Erythroblast (primary cell): ENCODE measurements at places on chromosomes 1 and 21.
A peak's percentile ranks its signal among the peaks of the same experiment; 100 is the strongest.

DNA sequence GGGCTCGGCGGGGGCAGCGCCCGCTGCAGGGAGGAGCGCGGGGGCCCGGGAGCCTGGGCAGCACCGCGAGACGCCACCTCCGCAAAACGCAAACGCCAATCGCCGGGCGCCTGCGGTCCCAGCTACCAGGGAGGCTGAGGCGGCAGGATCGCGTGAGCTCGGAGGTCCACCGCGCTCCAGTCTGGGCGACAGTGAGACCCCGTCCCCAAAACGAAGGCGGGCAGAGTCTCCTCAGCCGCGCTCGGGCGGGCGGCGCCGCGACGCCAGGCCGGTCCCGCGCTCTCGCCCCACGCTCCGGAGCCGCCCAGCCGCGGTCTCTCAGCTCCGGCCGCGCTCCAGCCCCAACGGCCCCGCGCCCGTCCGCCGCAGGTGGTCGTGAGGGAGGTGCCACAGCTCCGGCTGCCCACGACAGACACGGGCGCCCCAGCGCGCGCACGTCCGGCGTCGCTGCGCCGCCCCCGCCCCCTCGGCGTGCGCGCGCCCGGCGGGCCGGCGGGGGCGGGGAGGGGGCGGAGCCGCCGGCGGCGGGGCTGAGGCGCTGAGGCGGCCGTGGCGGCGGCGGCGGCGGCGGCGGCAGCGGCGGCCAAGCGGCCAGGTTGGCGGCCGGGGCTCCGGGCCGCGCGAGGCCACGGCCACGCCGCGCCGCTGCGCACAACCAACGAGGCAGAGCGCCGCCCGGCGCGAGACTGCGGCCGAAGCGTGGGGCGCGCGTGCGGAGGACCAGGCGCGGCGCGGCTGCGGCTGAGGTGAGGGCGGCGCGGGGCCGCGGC, at the start of gene ADARB1:
TSS of gene ADARB1 (plus strand) at position 533 of the 770 bp plus-strand sequence. CDS start 97,077 bp downstream, outside the sequence.
- DNase-seq = peak; percentile 87

DNA sequence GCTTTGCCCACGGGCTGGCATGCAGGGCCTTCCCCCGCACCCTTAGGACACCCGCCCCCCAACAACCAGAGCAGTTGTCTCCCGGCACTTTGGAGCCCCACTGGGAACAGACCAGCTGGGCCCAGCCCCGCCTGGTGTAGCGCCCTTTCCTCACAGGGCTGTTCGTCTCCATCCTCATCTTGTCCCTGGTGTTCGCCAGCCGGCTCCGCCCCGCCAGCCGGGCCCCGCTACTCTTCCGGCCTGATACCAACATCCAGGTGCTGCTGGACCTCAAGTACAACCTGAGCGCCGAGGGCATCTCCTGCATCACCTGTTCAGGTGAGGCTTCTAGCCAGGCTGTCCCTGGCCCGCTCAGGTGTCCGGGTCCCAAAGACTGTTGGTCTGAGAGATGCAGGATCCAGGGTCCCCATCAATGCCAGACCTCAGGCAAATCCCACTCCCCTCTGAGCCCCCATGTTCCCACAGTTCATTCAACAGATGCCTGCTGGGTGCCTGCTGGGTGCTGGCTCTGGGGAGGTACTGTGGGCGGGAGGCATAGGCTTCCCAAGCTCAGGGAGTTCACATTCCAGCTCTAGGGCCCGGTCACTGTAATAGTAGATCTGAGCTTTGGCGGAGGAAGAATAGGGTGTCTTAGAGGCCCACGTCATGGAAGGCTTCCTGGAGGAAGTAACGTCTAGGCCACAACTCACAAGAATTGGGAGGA, 41.7 kb downstream of the DISP3 start:
- DNase-seq = no peak

GRCh38 chr1:160874935-160875334, 10.0 kb downstream of the ITLN1 start:
- no peak for DNase-seq

DNA sequence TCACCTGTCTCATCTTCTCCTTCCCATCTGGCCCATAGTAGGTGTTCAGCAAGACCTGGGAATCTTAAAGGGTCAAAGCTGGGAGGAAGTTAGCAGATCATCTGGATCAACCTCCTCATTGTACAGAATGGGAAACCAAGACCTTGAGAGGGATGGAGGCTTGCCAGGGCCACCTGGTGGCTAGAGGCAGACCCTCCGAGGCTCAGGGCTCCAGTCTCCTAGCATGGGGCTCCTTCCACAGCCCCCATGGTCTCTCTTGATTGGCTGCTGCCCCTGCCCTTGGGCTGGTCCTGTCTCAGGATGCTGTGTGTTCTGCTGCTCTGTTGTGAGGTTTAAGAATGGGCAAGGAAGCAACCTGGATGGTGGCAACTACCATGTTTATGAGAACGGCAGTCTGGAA, 68.7 kb upstream of the CNTN2 start:
- DNase-seq = no peak

DNA sequence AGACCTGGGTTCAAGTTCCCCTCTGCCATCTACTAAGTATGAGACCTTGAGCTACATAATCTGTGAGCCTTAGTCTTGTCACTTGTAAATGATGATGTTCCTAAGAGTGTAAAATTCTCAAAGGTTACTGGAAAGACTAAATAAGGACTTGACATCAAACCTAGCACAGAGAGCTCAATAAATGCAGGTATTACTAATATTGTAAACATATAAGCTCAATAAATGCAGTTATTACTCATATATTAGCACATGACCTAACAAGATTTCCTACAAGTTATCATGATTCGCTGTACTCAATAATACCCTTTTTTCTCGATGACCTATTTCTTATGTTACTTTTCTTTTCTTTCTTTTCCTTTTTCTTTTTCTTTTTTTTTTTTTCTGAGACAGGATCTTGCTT, 174.9 kb downstream of the ZNF281 start:
- no peak for DNase-seq

GRCh38 chr1:23779826-23780371, 1.7 kb downstream of the PITHD1 start:
- DNase-seq = peak; percentile 80

- no peak for DNase-seq
Measured at GRCh38 chr1:31672986-31673385, 28.3 kb upstream of the PEF1 start.

- no peak for DNase-seq
Measured at GRCh38 chr1:222702210-222702609, 10.1 kb downstream of the AIDA start.

GRCh38 chr1:26154750-26155149, 4.1 kb upstream of the FAM110D start:
- DNase-seq = no peak

DNA sequence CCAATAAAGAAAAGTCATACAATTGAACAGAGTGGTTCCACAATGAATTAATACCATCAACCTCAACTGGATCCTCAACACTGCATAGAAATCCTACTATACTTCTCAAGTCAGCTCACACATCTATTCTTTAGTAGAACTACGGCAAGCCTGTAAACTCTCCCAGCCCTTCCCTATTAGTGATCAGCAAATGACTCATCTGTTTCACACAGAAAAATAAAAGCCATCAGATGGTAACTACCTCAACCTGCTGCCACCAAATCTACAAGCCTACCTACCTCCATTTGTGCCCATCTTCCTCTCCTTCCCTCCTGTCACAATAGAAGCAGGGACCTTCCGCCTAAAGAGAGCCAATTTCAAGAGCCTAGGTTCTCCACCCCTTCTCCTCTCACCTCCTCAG, 63.6 kb downstream of the DMAP1 start:
- no peak for DNase-seq

- DNase-seq = peak; percentile 59
Measured at GRCh38 chr1:9901148-9902059, 8.7 kb downstream of the CTNNBIP1 start.

- DNase-seq = no peak
Measured at GRCh38 chr1:17287130-17287776, 20.7 kb upstream of the PADI4 start.

GRCh38 chr1:232333419-232333767, 296.5 kb downstream of the SIPA1L2 start:
- no peak for DNase-seq

GRCh38 chr1:169024800-169025271, 81.7 kb upstream of the ATP1B1 start:
- DNase-seq = no peak

DNA sequence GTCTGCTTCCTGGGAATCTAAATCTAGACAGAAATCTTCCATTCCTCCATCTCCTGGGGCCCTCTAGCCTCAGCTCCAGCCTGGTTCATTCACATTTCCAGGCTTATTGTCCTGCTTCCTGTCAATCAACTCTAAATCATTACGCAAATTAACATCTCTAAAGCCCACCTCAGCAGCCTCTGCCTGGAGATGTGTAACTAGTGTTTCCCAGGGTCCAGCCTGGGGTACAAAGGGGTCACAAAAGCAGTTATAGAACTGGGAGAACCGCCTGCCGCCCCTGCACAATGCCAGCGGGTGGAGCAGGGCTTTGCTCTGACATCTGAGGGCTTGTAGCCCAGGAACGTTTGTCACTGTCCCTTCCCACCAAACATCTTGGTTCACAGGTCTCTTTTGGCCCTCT, 373.5 kb downstream of the RRAGC start:
- no peak for DNase-seq

DNA sequence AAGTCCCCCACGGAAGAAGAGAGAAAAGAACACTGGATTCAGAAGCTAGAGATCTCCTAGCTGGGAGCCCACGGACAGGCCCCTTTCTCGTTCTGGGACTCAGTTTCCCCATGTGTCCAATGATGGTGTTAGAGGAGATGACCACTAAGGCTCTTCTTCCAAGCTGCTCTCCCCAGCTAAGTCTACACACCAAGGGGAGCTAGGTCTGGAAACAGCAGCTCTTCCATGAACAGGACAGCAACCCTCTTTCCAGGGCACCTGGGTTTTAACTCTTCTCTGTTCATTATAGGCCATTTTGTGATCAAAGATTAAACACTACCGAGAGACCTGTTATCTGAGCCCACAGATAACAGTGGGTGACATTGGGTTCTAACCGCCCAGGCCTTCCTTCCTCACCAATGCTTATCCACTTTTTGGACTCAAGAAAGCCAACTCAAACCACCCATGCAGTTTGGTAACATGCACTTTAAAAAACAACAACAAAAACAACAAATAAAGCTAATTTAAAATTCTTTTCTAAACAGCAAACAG, 85.9 kb downstream of the MRPL37 start:
- DNase-seq = peak; percentile 42

- peak; percentile 29 for DNase-seq
Measured at GRCh38 chr1:29736582-29737188, 500.4 kb downstream of the PTPRU start.

DNA sequence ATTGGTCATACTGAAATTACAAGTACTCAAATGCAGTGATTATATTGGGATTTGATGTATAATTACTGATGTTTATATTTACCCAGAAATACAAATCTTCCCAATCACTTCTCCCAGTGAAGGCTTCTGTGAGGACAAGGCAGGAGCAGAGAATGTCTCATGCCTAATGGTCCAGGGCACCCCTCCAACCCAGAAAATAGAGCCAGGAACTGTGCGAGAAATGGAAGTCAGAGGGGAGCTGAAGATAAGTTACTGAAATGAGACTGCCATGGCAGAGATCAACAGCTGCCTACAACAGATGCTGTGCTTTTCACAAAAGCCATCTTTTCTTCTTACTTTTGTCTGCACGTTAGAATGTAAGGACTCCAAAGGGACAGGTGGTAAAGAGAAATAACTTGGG, 171.2 kb downstream of the TTLL7 start:
- DNase-seq = no peak

DNA sequence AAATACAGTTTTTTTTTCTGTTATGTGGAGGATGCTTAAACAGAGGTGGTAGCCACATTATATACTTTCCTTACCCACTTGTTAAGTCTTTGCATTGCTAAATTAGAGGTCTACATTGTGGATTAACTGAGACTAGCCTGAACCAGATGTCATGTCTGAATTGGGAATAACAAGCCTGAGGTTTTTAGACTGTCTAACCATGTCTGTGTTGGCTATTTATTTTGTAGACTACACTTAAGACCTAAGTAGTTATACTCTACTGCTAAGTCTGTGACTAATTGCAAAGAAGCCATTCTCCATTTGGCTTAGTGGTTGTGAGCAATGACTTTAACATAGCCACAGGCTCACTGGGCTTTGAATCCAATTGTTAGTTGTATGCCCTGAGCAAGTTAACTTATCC, 45.4 kb downstream of the CDC14A start:
- DNase-seq = no peak

GRCh38 chr1:22916471-22916820, 56.2 kb downstream of the LACTBL1 start:
- DNase-seq = no peak

GRCh38 chr1:76176000-76176399, 101.5 kb downstream of the ST6GALNAC3 start:
- DNase-seq = no peak

DNA sequence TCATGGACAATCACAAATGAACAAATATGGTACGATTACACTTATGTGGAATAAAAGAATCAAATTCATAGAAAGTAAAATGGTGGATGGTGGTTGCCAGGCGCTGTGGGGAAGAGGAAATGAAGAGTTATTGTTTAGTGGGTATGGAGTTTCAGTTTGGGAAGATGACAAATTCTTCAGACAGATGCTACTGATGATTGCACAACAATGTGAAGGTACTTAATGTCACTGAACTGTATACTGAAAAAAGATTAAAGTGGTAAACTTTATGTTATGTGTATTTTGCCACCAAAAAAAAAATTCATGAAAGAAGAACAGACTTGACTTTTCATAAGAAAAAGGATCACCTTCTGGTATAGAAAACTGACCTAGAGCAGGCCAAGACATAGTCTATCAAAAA, 745.6 kb upstream of the CXADR start:
- DNase-seq = no peak

DNA sequence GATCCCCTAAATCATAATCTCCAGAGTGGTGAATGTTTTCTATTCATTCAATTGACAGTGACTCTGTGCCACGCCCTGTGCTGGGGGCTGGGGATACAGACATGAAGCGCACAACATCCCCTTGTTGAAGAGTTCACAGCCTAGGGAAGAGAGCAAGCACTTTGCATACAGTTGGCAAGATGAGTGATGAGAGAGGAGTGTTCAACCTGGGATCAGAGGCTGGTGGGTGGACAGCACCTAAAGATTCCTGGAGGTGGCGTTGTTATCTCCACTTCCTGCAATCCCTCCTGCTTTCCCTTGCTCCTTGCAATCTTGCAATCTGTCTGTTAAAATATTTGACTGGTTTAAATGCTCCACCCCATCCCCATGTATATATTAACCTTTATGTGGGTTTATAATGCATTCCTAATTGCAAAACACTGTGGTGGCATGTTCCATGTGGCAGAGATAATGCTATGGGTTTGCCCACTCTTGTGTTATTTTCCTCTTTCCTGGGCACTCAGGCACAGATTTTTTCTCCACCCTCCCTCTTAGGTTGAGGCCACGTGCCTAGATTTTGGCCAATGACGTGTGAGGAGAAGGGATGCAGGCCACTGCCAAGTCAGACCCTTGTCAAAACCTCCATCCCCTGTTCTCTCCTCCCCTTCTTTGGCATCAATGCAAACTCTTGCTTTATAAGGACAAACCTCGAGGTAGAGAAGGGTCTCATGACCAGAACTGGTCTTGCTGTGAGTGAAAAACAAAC, 36.2 kb upstream of the GADD45A start:
- no peak for DNase-seq

DNA sequence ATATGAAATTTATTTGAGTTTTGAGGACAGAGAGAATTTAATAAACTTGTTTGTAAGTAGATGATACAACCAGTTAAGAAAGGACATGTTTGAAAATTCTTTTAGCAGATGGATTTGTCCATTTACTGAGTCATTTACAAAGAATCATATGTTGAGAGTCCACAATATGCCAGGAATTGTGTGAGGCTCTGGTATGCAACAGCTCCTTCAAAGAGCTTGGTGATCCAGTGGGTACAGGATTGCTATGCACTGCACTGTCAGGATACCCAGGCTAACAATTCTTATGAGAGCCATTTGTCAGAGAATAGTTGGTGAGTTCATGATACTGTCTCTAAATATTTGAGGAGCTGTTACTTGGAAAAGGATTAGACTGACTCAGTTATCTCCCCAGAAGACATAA, 11.0 kb downstream of the DNM3 start:
- DNase-seq = no peak
